Right cardiac atrium (tissue), 5 donors: ENCODE measurements at places on chromosomes 12 and 14.

DNA sequence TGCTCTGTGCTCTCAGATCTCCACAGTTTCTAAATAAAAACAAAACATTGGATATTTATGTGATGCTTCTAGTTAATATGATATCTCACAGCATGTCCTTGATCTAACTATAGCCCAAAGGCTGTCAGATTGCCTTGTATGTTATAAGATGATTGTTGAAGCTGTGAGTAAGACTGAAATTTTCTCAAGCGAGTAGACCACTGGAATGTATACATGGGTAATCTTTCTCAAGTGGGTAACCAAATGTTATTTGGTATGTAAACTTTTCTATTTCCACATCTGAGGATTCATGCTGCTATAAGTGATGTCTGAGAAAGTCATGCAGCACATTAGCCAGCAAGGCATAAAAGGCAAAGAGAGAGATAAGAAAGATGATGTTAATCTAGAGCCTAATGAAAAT lies 886.7 kb downstream of the NRXN3 start:
- no peak for DNase-seq

GRCh38 chr14:85576848-85577542 lies 47.1 kb downstream of the FLRT2 start:
- DNase-seq, result no peak

DNA sequence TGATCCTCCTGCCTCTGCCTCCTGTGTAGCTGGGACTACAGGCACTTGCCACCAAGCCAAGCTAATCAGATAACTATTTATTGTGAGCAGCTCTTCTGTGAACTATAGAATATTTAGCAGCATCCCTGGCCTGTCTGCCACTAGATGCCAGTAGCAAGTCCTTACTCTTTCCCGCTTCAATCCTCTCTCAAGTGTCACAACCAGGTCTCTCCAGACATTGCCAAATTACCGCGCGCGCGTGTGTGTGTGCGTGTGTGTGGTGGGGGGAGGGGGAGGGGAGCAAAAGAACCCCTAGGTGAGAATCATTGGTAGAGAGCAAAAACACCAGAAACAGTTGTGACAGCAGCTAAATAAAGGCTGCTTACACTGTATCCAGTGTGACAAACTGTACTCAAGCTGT lies 49.9 kb downstream of the PPP2R5E start:
- no peak for DNase-seq

DNA sequence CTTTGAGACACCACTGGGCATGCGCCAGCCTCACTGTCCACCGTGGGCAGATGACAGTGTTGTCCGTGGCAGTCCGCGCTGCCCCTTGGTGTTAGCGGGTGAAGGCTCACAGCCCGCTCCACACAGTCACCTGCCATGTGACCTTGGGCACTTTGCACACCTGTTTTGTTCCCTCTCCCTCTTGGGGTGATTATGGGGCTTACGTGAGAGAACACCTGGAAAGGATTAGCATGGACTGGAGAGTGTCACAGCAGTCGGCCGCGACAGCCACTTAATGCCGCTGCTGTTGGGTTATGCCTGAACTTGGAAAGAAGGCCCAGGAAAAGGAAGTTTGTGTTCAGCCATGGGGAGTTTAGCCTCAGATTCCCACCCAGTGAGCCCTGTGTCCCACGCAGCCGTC lies 94.2 kb downstream of the DDX51 start:
- no peak for DNase-seq

DNA sequence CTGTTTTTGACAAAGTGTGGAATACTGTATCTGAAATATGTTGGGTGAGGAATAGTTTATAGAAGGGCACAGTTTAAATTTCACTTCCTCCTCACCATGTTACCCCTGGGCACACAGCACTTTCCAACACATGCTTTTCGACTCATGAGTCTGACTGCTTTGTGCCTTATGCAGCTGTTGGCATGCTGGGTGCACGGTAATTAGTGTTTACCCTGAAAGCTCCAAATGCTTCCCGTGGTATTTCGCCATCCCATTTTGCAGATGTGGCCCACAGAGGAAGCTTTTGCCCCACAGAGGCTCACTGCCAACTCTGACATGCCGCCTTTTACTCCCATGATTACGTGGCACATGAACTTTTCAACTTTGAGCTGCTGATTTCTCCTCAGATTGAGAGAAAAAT lies 168.6 kb downstream of the PRKCH start:
- peak; percentile 67 for DNase-seq

GRCh38 chr14:44941591-44941990 lies 20.2 kb downstream of the KLHL28 start:
- no peak for DNase-seq

DNA sequence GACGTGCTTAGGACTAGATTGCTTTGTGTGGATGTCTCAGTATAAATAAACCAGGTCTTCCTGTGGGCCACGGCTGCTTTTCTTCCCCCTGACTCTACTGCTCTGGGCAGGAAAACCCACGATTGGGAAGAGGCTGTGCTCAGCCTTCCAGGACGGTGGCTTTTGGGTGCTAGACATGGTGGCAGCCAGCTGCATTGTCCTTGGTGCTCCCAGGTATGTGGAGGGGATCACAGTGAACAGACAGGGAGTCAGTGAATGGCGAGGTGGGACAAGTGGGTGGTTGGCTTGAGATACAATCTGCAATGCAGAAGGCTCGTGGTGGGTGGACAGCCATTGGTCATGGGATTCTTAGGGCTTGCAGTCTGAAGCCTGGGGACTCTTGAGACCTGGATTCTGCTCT lies 366.3 kb downstream of the AACS start:
- no peak for DNase-seq
